ENCODE measurements at places on chromosomes 11 and 22. TPM values are rescaled to one million over a fixed set of nuclear protein-coding genes. Genes with fewer than 3 reads are reported as not detected.

DNA sequence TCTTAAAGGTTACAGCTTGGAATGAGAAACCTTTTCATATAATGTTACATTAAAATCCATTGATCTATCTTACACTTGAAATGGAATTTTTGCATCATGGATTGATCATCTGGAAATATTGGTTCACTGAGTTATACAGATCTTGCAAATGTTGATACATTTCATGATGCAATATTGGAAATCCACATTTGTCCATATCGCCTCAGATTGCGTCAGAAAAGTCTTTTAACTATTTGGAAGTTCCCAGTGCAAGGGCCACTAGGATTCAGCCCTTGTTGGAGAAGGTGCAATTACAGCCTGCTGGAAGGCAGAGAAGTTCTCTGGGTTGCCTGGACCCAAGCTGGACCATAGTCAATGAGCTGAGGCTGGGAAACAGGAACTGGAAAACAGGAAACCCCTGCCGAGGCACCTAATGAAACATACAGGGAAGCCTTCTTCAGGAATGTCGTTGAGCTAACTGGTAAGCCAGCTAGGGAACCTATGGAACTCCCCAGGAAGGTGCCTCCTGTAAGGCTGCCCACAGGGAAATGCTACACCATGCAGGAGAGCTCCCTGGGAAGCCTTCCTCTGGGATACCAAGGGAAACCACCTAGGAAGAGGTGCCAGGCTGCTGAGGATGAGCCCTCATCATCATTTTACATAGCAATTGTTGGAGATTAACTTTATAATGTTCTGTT lies 600.4 kb upstream of the CADM1 start:
- peak; percentile 27 for DNase-seq

GRCh38 chr11:21630934-21631478 lies 561.9 kb upstream of the ANO5 start:
- no peak for DNase-seq

- no peak for DNase-seq
Measured at GRCh38 chr22:43228330-43228729, 41.4 kb upstream of the TTLL12 start.

GRCh38 chr11:69928975-69929374 lies 109.8 kb upstream of the FGF3 start:
- DNase-seq, result no peak

DNA sequence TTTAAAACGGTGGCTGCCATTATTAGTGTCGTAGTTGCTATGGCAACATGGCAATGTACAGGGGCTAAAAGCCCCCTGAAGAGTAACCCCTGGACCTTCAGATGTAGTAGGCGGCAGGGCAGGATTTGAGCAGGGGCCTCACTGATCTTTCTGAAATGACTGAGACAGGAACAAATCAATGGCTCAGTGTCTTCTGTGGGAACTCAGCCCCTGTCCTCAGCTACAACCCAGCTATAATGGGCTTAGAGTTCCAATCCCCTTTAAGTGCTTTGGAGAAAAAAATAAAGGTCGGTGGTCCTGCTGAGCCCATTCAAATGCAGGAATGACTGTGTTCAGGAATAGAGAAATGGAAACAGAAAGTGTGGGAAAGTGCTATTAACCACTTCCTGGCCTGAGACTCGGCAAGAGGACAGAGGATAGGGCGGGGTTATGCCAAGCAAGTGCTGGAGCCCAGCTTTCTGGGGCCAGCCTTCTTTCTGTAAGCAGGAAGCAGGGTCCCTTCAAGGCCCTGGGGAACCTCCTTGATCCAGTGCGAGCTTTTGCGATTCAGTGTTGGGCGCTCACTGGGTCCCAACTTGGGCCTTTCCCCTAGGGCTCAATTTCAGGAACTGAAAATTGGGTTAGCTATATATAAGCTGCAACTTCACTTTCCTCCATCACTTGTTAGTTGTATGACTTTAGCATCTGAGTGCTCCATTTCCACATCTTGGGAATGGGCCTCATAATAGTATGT lies 6.1 kb upstream of the CD82 start:
- DNase-seq, result no peak

GRCh38 chr11:117879516-117880480 lies 3.3 kb upstream of the FXYD6 start:
- DNase-seq, result no peak

GRCh38 chr22:19064354-19065054 lies 57.7 kb downstream of the DGCR2 start:
- DNase-seq, result no peak

- no peak for DNase-seq
Measured at GRCh38 chr22:36287881-36288515, 35.1 kb downstream of the APOL1 start.

GRCh38 chr11:65744026-65744698 lies 23.6 kb upstream of the RNASEH2C start:
- no peak for DNase-seq

- no peak for DNase-seq
Measured at GRCh38 chr22:23109441-23109978, 32.3 kb downstream of the RSPH14 start.

DNA sequence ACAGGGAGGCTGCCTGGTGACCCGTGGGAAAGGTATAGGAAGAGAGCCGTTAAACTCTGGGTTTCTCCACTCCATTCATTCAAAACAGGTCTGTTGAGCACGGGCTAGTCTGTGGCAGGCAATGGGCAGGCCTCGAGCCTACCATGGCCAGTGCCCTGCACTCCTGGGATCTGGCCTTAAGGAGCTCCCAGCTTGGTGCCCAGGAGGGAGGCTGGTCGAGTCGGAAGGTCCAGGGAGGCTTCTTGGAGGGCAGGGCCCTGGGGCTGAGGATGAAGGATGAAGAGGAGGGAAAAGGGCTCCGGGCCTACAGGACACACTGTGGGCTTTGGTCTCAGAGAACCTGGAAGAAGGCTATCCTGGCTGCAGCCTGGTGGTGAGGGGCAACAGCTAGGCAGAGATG lies 41.9 kb upstream of the MN1 start:
- no peak for DNase-seq

DNA sequence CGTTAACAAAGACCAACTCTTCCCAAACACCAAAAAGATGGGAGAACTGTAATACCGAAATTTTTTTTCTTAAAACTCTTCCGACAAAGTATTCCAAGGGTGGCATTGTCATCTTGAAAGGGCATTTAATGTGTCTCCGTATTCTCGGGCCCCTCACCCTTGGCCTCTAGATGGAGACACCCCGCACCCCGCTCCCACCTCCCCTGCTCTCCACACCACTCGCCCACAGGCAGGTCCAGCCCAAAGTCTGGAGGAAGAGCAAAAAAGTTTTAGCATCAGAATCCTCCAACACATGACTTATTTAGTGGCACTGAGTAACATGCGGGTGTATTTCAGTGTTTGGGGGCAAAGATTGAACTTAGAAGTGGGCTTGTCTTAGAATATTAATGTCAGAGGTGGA lies 20.7 kb downstream of the SPATA19 start:
- DNase-seq, result no peak

DNA sequence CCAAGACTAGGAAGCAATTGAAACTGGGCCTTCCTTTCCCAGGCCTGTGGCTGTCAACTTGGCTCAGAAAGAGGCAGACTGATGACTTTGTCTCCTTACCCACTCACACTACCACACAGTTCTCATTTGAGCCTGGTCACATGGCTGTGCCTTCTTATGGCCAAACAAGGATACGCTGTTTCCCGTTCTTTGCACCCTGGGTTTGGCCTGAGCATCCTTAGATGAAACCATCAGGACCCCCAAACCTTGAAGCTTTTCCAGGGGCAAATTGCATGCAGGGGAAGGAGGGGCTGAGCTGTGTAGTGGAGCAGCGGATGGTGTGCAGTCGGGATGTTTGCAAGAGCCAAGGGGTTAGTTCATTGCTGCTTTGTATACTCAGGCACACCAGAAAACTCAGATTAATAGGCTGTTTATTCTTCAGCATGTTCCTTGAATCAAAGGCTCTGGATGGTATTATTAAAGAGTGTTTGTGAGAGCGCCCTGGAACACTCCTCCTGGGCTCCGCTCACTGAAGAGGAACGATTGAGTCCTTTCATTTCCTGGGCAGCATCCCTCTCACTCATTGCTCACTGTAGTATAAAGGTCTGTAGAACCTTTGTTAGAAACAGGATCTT lies 69.8 kb downstream of the ARFGAP2 start:
- DNase-seq, result no peak

- no peak for DNase-seq
Measured at GRCh38 chr11:120929090-120929489, 94.8 kb upstream of the TBCEL start.

- no peak for DNase-seq
Measured at GRCh38 chr11:3810951-3811350, 2.6 kb downstream of the PGAP2 start.

GRCh38 chr11:125342281-125342930 lies 153.7 kb downstream of the FEZ1 start:
- DNase-seq, result no peak

DNA sequence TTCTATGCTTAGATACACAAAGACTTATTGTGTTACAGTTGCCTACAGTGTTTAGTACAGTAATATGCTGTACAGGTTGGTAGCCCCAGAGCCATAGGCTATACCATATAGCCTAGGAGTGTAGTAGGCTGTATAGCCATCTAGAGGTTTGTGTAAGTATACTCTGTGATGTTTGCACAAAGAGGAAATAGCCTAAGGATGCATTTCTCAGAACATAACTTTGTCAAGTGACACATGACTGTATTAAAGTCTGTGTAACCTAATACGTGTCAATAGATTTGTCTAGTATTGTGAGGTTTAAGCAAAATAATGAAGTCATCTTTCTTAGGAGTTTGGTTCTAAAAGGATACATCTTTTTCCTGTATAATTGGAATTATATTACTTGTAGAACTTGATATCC lies 5.5 kb downstream of the ZC3H12C start:
- no peak for DNase-seq

DNA sequence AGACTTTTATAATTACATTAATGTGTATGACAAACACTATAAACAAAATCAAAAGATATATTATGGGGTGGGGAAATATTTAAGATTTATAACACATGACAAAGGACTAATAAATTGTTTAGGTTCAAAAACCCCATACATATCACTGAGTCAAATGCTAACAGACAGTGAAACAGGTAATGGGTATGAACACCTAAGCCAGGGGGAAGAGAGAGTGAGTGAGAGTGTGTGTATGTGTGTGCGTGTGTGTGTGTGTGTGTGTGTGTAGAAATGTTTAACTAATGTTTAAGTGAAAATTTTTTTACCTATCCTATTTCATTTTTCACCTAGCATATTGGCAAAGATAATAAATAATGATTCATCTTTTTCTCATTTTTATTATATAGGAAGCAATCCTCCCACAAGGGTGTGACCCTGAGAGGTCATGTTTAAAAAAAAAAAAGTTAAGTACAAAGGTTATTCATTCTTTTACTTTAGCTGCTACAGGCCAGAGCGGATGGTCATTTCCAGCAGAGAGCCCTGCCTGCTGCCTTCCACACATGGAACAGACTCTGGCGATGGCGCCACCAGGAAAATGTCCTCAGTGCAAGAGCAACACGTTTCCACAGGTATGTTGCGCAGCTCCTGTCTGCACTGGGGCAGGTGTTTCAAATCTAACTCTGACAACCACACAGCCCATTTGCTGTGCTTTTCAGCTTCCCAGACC lies 72.9 kb downstream of the PISD start:
- no peak for DNase-seq

DNA sequence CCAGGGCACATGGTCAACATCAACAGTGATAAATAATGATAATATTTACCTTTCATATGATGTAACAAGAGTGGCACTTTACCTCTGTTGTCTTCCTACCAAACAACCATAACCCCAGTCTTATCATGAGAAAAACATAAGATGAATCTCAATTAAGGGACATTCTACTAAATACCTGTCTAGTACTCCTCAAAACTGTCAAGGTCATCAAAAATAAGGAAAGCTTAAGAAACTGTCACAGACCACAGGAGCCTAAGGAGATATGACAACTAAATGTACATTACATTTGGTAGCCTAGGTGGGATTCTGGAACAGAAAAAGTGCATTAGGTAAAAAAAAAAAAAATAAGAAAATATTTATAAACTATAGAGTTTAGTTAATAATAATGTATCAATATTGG lies 118.1 kb downstream of the CCDC34 start:
- no peak for DNase-seq

DNA sequence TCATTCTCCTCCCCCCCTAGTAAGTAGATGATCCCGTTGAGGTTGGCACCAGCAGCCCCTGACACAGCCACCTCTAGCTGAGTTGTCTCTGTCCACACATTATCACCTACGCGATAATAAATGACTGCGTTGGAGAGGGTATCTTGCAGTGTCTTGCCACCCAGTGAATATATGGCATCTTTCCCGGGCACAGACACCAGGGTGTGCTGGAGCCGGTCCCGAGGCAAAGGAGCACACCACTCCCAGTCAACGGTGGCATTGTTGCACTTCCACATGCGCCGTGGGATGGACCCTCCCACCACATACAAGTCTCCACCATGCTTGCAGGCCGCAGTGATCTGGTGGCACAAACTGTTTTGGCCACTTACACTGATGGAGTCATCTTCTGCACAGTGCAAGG lies 5.4 kb downstream of the KBTBD4 start:
- DNase-seq, result no peak

DNA sequence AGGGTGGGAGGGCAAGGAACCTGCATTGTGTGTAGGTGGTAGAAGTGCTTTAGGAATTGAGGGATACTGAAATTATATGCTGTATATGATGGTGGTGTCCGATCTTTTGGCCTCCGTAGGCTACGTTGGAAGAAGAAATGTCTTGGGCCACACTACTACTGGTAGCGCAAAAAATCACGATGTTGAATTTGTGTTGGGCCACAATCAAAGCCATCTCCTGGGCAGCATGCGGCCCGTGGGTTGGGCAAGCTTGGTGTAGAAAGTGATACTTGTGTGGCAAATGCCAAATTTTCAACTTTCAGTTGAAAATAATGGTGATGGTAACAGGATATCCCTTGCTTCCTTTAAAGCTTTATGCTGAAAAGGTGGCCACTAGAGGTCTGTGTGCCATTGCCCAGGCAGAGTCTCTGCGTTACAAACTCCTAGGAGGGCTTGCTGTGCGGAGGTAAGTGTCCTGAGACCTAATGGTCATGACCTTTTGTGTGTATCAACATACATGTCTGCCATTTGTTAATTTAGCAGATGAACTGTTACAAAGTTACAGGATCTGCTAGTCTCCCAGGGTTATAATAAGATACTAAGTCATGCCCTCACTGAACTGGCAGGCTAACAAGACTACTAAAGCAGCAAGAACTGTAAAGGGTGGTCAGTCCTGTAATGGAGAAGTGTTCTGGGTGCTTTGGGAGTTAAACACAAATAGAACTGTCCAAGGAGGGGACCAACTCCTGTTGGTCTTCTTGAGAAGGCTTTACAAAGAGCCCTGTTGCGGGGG lies 2.9 kb downstream of the RPS3 start:
- DNase-seq, result no peak

GRCh38 chr11:118163494-118163893 lies 10.9 kb upstream of the SCN4B start:
- DNase-seq, result no peak

KRTAP5-1 gene
- not detected for total RNA-seq

AAMDC gene
- 56.4 TPM for total RNA-seq

SPDYC gene
- total RNA-seq, result not detected

CRYBB3 gene
- total RNA-seq, result not detected

FGF4 gene
- total RNA-seq, result not detected

SYCE3 gene
- total RNA-seq, result not detected

SAA1 gene
- 70.4 TPM for total RNA-seq

CALCA gene
- total RNA-seq, result not detected

THYN1 gene
- total RNA-seq, result 19.8 TPM

All from ascending aorta (tissue), 2 donors.